ENCODE measurements at places on chromosomes 11 and 22.

DNA sequence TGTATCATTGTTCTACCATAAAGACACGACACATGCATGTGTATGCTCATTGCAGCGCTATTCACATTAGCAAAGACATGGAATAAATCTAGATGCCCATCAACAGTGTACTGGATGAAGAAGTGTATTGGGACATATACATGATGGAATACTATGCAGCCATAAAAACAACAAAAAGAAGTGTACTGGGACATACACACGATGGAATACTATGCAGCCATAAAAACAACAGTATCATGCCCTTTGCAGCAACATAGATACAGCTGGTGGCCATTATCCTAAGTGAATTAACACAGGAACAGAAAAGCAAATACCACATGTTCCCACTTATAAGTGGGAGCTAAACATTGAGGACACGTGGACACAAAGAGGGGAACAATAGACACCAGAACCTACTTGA, 22.7 kb downstream of the ARL14EP start:
- no peak for DNase-seq

GRCh38 chr22:44182588-44183286, 2.0 kb downstream of the PARVG start:
- DNase-seq, result peak; percentile 86

GRCh38 chr11:2567026-2567671, 122.3 kb downstream of the KCNQ1 start:
- no peak for DNase-seq

DNA sequence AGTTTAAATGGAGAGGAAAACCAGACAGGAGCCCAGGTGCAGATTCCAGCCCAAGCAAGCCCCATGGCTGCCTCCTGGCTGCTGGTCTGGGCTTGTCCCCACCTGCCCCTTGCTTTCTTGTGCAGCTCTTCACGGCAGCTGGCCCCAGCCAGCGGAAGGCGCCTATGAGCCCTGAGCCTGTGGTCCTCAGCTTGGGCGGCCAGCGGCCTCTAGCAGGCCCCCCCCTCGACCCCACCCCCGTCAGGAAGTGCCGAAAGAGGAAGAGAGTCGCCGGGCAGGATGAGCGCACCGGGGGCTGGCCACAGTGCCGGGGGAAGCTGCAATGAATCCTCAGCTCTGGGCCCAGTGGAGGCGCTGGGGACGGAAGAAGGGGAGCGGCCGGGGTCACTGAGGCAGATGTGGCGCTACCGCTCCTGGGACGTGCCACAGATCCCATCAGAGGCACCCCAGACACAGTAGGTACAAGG, 2.1 kb upstream of the DGKZ start:
- peak; percentile 82 for DNase-seq

DNA sequence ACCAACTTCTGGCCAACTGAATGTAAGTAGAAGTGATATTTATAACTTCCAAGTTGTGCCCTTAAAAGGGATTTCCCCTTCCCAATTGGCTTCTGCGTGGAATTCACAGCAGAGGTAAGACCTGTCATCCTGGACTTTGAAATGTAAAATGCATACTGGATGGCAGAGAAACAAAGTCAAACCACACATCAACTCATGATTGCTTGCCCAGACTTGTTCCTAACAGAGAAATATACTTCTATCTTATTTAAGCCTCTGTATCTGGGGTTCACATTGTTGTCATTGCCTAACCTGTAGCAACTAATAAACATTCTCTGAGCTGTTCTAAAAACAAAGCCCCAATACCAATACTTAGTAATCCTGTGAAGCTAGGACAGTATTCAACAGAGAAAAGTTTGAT, 6.2 kb downstream of the ME3 start:
- DNase-seq, result no peak

DNA sequence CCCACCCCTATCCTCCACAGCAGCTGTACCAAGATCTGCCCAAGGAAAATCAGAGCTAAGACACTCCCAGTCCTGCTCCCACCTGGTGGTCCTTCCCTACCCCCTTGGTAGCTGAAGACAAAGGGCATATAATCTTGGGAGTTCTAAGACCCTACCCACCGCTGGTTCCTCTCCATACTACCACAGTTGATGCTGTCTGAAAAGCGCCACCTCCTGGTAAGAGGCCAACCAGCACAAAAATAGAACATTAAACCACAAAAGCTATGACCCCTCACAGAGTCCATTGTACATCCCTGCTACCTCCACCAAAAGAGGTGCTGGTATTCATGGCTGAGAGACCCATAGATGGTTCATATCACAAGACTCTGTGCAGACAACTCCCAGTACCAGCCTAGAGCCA, 161.5 kb upstream of the ARHGAP42 start:
- DNase-seq, result no peak

GRCh38 chr11:131121426-131122333, 205.4 kb upstream of the SNX19 start:
- no peak for DNase-seq

GRCh38 chr11:92061456-92062062, 163.1 kb upstream of the FAT3 start:
- DNase-seq, result no peak
